ENCODE measurements at places on chromosomes 7 and 10. TPM values are rescaled to one million over a fixed set of nuclear protein-coding genes. Genes with fewer than 3 reads are reported as not detected.

DNA sequence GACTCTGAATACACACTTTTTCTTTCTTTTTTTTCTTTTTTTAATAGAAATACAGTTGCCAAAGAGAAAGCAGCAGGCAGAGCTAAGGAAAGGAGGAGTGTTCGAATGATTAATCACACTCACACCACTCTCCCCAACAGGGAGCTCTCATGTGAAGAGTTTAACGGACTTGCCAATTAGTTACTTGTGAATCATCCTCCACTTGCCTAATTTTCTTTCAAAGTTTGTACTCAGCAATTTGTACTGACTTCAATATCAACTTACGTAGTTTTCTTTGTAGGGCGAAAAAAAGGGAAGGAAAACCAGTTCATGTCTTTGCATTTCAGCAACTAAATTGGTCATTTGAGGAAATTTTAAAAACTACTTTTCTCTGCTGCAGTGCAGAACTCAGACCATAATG is 109.2 kb downstream of the PIP4K2A start:
- DNase-seq: peak; percentile 67

- DNase-seq: no peak
Measured at GRCh38 chr7:39375874-39376190, 190.4 kb upstream of the YAE1 start.

Gene HOXA5
- 9.4 TPM for total RNA-seq

DNA sequence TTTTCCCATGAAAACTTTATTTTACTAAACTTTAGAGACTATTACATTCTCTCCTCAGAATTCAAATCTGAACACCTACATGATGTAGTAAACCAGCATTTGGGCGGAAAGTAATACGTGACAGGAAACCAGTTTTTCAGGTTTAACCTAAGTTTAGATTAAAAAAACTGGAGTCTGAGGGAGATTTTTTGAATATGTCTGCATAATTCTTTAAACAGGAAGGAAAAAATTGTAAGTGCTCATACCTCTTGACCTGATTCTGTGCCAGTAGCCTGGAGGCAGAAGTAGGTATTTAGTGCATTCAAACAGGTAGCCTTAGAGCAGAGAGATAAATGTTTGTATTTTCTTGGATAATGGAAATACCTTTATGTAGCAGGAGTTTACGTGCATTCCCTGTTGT is 224.3 kb downstream of the MDFIC start:
- DNase-seq: no peak

GRCh38 chr7:74012842-74013249 is 15.1 kb upstream of the ELN start:
- DNase-seq: peak; percentile 55

- DNase-seq: no peak
Measured at GRCh38 chr10:690372-691161, 1.1 kb upstream of the DIP2C start.

Gene EPO
- total RNA-seq: not detected

DNA sequence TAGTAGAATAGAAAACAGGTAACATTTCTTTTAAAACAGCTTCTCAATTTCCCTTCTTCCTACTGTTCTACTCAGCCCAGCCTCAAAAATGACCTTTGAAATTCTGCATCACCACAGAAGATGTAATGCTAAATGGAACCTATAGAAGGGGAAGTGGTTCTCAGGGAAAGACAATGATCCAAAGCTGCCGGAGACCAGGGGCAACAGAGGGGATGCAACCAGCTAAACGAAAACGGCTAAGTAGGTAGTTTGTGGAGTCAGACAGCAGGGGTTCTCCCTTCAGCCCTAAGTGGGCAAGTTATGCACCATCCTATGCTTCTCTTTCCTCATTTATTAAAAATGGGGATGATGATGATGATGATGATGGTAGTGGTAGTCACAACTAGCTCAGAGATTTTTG is 214.3 kb downstream of the ELMO1 start:
- DNase-seq: no peak

DNA sequence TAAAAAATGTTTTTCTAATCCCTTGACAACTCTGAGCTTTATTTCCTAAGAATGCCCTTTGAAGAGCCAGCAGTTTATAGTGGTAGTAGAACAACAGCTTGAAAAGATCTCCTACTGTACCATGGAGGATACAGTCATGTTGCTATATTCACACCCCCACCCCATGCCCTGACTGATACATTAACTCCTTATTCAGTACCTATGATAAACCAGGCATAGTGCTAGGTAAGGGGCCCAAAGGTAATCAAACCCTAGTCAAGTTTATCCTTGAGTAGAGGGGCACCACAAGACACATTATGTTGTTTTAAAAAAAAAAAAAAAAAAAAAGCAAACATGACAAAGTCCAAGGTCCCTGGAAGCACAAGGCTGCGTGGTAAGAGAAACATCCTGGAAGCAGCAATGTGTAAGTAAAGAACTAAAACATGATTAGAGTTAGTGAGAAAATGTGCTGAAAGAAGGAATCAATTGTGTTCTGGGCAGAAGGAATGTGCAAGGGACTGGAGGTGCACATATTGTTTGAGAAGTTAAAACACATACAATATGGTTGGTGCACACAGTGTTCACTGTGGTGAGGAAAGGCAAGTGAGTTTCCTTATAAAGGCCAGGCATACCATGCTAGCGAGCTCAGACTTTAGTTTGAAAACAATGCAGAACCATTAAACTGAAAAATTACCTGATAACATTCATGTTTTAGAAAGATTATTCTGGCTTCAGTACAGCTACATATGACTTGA is 51.2 kb downstream of the PDE1C start:
- DNase-seq: no peak

DNA sequence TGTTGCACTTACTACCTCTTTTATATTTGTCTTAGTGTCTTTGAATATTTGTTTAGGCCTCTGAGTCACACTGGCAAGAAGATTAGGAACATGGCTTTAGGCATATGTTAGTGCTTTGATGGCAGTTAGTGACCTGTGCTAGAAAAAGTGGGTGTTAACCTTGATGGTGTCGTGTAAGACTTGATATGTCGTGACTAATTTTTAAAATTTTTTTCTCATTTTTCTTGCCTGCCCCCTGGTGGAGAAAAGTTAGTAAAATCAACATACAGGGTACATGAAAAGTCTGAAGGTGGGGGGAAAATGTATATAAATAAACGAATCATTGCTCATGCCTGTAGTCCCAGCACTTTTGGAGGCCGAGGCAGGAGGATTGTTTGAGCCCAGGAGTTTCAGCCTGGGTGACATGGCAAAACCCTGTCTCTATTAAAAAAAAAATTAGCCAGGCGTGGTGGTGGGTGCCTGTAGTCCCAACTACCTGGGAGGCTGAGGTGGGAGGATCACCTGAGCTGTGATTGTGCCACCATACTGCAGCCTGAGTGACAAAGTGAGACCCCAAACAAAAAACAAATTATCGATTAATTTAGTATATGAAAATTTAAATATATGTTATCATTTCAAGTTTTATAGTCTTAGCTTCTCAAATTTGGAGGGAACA is 44.6 kb downstream of the TAX1BP1 start:
- DNase-seq: peak; percentile 79

GRCh38 chr10:83765731-83766130 is 373.6 kb upstream of the GHITM start:
- no peak for DNase-seq

Gene AOAH
- not detected for total RNA-seq

DNA sequence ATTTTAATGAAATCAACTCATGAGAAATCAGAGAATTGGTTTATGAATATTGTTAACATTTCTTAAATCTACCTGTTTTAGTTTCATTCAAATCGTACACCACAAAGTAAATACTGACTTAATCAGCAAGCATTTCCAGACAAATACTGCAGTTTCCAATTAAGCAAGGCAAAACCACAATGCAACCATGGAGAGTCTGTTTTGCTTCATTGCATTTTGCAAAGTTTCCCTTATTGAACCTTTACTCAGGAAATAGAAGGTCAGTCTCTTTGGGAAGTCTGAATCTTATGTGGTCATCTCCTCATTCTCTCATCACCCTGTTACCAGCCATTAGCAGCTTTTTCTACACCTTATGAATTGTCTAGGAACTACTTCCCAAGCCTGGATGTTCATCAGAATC is 400.5 kb downstream of the IPMK start:
- no peak for DNase-seq

- DNase-seq: peak; percentile 74
Measured at GRCh38 chr7:136953386-136953785, 84.9 kb downstream of the CHRM2 start.

- DNase-seq: peak; percentile 25
Measured at GRCh38 chr7:129748356-129749109, 137.0 kb downstream of the NRF1 start.

- no peak for DNase-seq
Measured at GRCh38 chr10:48282829-48283228, 8.3 kb upstream of the FRMPD2 start.

Gene SH3PXD2A
- 18.4 TPM for total RNA-seq

Gene CALML3
- not detected for total RNA-seq

DNA sequence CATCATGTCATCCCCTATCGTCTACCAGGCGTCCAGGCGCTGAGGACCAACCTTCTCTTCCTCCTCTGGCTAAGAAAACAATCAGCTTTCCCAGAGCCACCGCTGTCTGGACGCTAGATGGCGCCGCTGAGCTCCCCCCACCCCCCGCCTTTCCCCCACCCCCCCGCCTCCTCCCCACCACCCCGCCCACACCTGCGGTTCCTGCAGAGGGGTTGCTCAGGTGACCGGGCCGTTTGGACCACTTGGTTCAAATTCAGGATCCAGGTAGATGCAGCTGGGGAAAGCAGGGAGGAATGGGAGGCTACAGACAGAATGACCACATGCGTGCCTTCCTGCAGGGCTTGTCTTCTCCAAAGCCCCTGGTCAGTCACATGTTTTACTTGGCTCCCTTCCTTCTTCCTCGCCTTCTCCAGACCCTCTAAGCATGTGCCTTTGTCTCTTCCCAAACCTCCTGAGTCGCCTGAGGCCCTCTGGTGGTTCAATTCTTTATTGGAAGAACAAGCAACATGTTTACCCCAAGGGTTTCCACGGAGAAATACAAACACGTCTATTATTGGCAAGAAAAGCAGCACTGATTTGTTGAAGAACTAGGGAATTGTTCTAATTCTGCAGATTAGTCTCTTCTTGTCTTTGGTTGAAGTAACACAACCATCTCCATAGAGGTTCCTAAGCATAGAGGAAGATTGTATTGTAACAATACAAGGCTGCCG is 24.7 kb downstream of the AOC1 start:
- peak; percentile 73 for DNase-seq

DNA sequence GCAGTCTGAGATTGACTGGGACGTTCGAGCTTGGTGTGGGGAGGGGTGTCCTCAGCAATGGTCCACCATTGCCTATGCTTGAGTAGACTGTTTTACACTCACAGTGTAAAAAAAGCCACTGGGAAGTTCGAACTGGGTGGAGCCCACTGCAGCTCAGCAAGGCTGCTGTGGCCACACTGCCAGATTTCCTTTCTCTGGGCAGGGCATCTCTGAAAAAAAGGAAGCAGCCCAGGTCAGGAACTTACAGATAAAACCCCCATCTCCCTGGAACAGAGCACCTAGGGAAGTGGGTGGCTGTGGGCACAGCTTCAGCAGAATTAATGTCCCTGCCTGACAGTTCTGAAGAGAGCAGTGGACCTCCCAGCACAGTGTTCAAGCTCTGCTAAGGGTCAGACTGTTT is 80.3 kb downstream of the BICC1 start:
- no peak for DNase-seq

- DNase-seq: no peak
Measured at GRCh38 chr10:86955501-86956194, 1.8 kb downstream of the MMRN2 start.

GRCh38 chr7:18572154-18572553 is 76.6 kb downstream of the HDAC9 start:
- no peak for DNase-seq

- DNase-seq: peak; percentile 88
Measured at GRCh38 chr10:3248526-3249306, 76.1 kb upstream of the PITRM1 start.

Gene AKR1B1
- total RNA-seq: 146 TPM

Gene FAM24B
- 48.2 TPM for total RNA-seq

GRCh38 chr7:137850972-137851945 is 4.5 kb upstream of the DGKI start:
- peak; percentile 49 for DNase-seq

- DNase-seq: no peak
Measured at GRCh38 chr10:2951235-2951835, 116.0 kb upstream of the PFKP start.

DNA sequence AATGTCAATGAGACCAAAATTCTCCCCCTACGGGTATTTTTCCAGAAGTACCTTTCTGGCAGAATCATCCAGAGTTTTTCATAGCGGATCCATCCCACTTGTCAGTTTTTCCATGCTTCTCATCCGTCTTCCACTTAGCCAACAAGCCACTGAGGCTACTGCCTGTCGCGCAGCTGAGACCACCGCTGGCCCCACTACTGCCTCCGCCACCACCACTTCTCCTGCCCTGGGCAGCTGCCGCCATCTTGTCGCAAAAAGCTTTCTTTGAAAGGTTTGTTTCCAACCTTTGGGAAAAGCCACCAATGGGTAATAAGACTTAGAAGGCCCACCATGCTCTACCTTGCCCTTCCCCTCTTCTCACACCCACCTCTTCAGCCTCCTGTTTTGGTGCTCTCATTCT is 42.1 kb downstream of the ERLIN1 start:
- no peak for DNase-seq

DNA sequence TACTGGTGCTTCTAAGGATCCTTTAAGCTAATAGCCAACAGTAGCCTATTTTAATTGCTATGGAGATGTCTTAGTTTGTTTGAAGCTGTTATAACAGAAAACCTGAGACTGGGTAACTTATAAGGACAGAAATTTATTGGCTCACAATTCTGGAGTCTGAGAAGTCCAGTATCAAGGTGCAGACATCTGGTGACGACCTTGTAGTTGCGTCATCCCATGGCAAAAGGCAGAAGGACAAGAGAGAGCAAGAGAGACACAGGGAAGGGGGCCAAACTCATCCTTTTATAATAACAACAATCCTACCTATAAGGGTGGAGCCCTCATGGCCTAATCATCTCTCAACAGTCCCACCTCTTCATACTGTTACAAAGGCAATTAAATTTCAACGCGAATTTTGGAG is 39.1 kb downstream of the NRCAM start:
- DNase-seq: no peak

Measured in LHCN-M2 (cell line).